Muscle of arm (tissue), 14 donors: ENCODE measurements at places on chromosomes 1 and 21.

GRCh38 chr1:44347280-44347679 lies 7.8 kb downstream of the ERI3 start:
- peak; percentile 43 for DNase-seq

- no peak for DNase-seq
Measured at GRCh38 chr1:22680726-22681125, 27.7 kb downstream of the C1QB start.

GRCh38 chr1:78070758-78071157 lies 25.0 kb downstream of the GIPC2 start:
- DNase-seq = no peak

- DNase-seq = no peak
Measured at GRCh38 chr1:12426030-12426429, 192.0 kb downstream of the DHRS3 start.

GRCh38 chr1:92854101-92854785 lies 22.4 kb downstream of the RPL5 start:
- DNase-seq = no peak

DNA sequence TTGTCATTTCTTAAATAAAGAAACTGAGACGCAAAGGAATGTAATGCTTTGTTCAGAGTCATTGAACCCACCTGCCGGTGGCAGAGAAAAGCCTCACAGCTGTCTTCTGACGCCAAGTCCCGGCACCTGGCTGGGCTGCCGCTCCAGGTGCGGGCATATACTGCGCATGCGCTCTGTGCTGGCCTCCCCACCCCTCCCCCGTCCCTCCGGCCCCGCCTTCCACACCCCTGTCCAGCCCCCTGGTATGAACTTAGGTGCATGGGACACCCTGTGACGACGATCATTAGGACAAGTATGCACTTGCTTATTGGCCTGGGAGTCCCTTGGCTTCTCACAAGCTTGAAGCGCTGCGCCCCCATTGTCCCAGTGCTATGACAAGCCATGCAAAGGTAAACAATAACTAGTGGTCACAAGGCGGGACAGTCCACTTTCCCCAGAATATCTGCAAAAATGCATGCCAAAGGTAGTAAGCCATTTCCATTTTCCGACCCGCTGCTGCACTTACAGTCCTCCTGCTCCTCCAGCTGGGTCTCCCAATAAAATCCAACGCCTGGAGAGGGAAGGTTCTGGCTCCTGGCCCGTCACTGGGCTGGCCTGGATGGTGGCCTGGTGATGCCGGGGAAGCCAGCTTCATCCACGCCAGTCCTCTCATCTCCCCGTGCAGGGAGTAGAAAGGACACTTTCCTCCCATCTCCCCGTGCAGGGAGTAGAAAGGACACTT lies 100.4 kb downstream of the PSMG1 start:
- DNase-seq = peak; percentile 22

DNA sequence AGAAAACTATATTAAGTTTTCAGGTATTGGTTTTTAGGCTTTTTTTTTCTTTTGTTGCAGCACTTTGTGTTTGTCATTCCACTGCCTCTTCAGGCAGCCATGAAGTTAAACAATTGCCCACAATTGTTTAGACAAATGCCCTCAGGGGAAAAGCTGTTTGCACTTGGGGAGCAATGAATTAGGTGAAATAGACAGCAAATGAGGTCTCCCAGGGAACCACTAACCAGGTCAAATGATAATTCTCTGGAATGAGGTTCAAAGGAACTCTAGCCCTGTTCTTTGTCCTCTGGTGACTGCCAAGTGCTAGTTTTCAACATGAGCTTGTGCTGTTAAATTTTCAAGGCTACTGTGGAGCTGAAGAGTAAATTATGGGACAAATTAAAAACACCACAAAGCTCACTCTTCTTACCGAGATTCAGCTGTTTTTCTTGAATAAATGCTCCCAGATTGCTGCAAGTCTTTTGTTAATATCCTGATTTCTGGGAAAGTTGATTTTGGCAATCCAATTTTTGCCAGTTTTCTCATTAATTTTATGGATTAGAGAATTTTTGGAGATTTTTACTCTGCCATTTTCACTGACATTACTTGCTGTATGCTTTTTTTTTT lies 15.1 kb upstream of the MAB21L3 start:
- DNase-seq = no peak

DNA sequence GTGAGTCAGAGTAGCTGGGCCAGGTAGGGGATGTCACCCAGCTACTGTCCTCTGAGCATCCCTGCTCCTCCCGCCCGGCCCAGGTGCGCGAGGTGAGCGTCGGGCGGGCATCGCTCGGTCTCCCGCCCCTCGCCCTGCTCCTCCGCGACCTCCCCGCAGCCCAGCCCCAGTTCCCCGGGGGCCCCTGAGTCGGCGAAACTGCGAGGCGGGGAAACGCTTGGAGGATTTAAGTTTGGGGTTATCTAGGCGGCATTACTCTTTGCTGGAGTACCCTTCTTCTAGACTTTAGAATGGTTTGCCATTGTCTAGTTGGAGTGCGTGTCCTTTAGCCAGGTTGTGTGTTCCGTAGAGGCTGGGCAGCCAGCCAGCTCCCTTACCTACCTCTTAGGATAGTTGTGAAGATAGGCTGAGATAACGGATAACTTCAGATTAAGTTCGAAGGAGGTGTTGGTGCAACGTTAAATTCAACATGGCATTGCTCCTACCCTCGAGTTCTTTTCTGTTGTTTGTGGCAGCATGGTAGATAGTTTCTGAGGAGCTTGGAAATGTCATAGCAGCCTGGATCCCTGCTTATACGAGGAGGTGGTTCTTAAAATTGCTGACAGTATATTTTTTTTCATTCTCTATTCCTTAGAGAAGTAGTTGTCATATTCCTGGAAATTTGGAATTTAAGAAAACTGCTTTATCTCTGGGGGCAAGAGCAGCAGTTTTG lies 697 bp downstream of the AGO3 start:
- DNase-seq = peak; percentile 31

DNA sequence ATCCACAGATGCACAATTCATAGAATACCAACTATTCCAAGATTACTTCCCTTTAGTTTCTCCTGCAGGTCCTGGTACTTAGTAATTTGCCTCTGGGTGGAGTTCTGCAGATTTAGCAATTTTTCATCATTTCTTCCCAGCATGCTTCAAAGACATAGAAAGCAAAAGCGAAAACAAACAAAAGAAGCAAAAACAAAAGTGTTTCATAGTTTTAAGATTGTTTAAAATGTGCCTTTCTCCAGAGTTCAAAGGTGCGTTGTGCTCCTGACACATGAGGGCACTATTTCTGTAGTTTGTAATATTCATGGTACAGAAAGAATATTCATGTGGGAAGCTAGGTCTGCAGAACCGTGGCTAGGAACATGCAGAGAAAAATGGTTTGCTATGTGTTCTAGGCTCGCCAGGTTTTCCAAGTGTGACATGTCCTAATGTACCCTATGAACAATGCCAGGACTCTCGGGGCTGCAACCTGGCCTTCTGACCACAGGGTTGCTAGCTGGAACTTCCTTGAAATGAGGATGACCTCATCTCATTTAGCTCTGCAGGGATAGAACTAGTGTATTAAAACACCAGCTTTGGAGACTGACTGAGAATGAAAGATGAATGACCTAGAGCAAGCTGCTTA lies 30.0 kb upstream of the RCSD1 start:
- DNase-seq = peak; percentile 38

DNA sequence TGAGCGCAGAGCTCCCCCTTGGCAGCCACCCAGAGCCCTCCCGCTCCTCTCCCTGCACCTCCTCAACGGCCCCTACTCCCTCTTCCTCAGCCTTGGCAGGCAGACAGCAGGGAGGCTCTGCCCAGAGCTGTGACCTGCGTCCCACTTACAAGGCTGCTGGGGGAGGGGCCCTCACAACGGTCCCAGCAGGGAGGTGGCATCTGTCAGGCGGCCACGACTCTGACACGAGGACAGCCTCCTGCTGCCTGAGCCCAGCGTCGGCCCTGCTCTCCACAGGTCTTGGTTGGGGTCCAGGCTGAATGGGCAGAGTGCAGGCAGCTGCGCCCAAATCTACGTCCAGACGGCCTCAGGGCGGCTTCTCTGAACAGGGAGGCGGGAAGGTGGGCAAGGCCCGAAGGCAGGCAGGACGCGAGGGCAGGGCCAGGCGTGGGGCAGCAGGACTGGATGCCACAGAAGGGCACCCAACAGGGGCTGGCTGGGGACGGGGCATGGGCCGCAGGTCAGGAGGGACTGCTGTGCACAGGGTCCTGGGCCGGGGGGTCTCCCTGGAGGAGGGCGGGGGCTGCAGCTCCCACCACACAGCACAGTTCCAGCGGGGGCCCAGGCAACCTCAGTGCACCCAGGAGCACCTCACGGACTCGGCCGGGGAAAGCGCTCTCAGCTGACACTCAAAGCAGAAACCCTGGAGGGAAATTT lies 7.5 kb downstream of the SLC19A1 start:
- DNase-seq = no peak

- DNase-seq = no peak
Measured at GRCh38 chr1:118147522-118147921, 37.5 kb downstream of the SPAG17 start.

GRCh38 chr1:51253691-51254090 lies 17.6 kb downstream of the RNF11 start:
- no peak for DNase-seq

- no peak for DNase-seq
Measured at GRCh38 chr1:179952186-179952585, 2.4 kb upstream of the CEP350 start.

GRCh38 chr1:27594564-27595510 lies 9.1 kb downstream of the AHDC1 start:
- DNase-seq = no peak

GRCh38 chr21:42396799-42397745 lies 1.2 kb upstream of the TMPRSS3 start:
- DNase-seq = no peak

- DNase-seq = no peak
Measured at GRCh38 chr1:42298520-42298919, 36.5 kb downstream of the FOXJ3 start.

DNA sequence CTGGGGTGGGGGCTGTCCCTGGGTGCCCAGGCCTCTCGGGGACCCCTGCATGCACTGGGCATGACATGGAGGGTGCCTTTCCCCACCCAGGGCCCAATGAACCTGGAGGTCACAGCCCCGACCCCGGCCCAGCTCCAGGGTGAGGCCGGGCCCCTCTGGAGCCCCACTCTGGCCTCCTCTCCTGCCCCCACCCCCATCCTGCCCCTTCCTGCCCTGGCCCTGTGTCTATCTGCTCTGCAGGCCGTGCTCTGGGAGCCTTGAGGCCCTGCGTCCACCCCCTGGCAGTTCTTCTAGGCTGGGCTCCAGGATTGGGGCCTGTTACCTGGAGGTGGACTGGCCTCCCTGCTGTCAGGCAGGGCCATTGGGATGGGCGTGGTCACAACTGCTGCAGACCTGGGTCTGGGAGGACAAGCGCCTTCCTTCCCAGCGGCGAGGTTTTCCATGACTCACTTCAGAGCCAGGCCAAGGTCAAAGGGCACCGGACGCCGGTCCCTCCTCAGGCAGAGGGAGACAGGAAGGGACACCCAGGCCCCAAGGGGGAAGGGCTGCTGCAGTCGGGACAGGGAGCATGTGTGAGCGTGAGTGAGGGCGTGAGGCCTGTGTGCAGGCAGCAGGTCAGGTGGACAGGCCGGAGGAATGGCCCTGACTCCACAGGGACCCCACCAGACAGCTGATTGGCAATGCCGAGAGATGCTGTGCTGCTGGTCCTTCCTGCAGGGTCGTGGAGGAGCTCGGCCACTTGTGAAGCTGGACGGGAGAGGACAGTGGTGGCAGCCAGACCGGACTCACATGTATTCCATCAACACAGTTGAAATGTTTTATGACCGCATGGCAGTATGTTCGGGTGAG lies 31.1 kb upstream of the POFUT2 start:
- no peak for DNase-seq

- DNase-seq = no peak
Measured at GRCh38 chr21:43959231-43960116, 52.6 kb upstream of the TRAPPC10 start.

DNA sequence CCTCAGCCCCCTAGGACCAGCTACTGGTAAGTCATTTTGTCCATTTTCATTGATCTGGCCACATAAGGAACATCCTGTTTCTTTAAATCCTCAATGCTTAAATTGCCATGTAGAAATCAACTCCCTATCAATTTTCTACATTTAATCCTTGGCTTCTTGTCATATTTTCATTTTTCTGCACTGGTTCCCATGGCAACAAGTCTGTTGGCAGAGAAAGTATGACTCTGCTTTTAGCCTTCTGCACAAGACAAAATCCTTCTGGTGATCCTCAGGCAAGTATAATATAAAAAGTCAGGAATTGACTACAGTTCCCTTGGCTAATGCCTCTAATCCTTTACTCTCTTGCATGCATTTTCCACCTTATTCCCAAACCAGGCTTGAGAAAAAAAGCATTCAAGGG lies 65.0 kb downstream of the LRRC40 start:
- peak; percentile 92 for DNase-seq

DNA sequence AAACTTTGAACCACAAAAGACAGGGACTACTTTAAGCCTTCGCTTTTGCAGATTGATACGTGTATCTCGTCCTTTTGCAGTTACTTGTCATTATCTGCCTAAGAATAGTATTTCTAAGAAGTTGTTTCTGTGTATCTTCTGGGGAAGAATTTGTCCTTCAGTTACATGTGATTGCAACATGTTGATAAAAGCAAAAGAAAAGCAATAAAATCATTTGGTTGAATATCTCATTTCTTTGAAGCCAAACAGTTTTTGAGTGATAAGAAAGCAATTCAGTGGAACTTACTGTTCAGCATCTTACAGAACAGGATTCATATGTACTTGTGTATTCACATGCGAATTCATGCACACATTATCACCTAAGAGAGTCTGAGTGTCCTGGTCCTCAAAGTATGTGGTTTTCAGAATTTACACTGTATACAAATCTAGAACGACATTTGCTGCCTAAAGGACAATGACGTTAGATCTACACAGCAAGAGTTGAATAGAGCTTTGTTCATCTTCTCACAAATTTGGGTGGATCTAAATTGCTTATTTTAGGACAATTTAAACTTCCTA lies 66.7 kb upstream of the MRPS6 start:
- no peak for DNase-seq

- DNase-seq = peak; percentile 66
Measured at GRCh38 chr1:158203693-158204457, 23.2 kb downstream of the CD1D start.

- peak; percentile 43 for DNase-seq
Measured at GRCh38 chr1:65001231-65001792, 35.0 kb upstream of the JAK1 start.

- DNase-seq = no peak
Measured at GRCh38 chr1:108777839-108778238, 31.4 kb downstream of the STXBP3 start.

DNA sequence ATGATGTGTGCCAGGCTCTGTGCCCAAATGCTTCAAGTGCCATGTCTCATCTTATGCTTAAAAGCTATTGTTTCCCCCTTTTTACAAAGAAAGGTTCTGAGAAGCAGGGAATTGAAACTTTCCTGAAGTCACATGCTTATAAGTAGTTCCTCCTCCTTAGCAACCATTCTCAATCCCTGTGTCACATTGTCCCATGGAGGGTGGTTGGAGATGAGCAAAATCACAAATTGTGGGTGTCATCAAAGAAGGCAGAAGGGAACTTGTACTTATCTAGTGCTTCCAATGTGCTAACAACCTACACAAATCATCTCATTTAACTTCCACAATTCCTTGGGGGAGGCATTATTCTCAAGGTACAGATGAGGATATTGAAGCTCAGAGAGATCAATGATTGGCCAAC lies 10.1 kb upstream of the ERICH3 start:
- DNase-seq = no peak

- DNase-seq = no peak
Measured at GRCh38 chr1:39957299-39958015, 2.5 kb downstream of the MFSD2A start.
